ENCODE measurements at places on chromosomes 13 and 19.

- no peaks in the 10 kb centered on the region for H3K36me3 ChIP-seq
- H3K27me3 ChIP-seq: no peaks in the 10 kb centered on the region
- no peak overlapping the region for H3K4me3 ChIP-seq
- no peaks in the 10 kb centered on the region for H3K4me1 ChIP-seq
- DNase-seq: no peak
Observed at GRCh38 chr13:19178901-19179593, 2.6 kb downstream of the TUBA3C start.

DNA sequence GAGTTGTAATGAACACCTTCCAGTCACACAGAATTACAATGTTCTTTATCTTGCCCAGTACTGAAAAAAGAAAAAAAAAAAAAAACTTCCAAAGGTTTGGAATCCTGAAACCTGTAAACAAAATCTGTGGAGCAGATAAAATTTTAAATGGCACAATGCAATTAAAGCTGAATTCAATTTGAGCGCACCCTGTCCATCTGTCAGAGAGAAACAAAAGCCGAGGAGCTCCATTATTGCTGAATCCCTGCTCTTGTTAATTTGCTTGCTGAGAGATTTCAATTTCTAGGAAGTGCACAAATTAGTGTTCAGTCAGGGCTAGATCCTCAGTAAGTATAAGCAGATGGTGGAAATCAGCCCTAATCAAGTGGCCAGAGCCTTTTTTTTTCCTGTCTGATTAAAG lies 65.2 kb downstream of the DACH1 start:
- H3K4me1 ChIP-seq: no peaks in the 10 kb centered on the region
- H3K27ac ChIP-seq: no peak overlapping the region
- H3K36me3 ChIP-seq: no peaks in the 10 kb centered on the region

- no peaks in the 10 kb centered on the region for H3K36me3 ChIP-seq
- H3K4me1 ChIP-seq: peaks cover 22% of the 10 kb centered on the region
- H3K4me3 ChIP-seq: no peak overlapping the region
- DNase-seq: no peak
Observed at GRCh38 chr19:46862974-46863632, 2.3 kb downstream of the ARHGAP35 start.

- no peaks in the 10 kb centered on the region for H3K27me3 ChIP-seq
- no peak overlapping the region for H3K4me3 ChIP-seq
- DNase-seq: no peak
- peak overlapping the region; percentile 85 for H3K27ac ChIP-seq
Observed at GRCh38 chr13:23570921-23571315, 706 bp downstream of the TNFRSF19 start.

DNA sequence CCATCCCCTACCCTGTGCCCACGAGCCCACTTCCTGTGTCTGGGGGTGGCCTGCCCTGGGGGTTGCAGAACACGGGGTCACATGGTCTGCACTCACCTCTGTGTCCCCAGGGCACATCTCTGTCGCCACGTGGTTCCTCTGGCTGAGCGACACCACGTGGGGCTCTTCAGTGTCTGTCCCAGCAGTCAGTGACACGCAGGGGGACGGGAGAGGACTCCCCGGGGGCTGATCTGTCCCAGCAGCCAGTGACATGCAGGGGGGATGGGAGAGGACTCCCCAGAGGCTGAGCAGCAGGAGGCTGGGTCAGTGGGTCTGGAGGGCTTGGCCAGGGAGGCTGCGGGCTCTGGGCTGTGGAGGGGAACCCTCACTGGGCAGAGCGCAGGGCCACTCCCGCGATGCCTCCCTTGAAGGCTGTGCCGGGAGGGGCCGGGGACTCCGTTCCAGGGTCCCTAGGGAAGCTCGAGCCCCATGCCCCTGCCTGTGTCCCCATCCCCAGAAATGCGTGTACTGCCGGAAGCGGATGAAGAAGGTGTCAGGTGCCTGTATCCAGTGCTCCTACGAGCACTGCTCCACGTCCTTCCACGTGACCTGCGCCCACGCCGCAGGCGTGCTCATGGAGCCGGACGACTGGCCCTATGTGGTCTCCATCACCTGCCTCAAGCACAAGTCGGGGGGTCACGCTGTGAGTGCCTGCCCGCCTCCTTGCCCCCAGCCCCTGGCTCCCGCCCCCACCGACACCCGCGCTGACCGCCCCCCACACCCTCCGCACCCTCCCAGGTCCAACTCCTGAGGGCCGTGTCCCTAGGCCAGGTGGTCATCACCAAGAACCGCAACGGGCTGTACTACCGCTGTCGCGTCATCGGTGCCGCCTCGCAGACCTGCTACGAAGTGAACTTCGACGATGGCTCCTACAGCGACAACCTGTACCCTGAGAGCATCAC lies 174.8 kb downstream of the KDM4B start:
- no peaks in the 10 kb centered on the region for H3K27me3 ChIP-seq
- H3K27ac ChIP-seq: no peak overlapping the region
- no peak overlapping the region for H3K4me3 ChIP-seq
- DNase-seq: no peak
- H3K36me3 ChIP-seq: peaks cover 88% of the 10 kb centered on the region

DNA sequence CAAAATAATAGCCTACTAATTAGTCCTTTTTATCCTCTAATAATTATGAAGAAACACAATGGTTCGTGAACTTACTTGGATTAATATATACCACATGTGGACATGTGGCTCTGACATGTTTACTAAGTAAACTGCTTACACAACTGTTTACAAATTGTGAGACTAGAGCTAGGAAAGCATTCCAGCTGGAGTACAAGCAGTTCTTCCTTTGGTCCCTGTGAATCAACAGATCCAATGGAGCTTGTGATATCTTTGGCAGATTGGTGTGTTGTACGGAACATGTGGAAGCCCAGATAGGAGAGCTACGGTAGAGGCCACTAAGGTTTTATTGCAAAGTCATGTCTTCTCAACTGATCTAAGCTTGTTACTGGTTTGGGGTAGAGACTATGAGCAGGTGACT lies 145.5 kb upstream of the SPRY2 start:
- H3K4me3 ChIP-seq: no peak overlapping the region
- H3K4me1 ChIP-seq: no peaks in the 10 kb centered on the region
- H3K27ac ChIP-seq: no peak overlapping the region
- no peaks in the 10 kb centered on the region for H3K27me3 ChIP-seq
- H3K36me3 ChIP-seq: no peaks in the 10 kb centered on the region

DNA sequence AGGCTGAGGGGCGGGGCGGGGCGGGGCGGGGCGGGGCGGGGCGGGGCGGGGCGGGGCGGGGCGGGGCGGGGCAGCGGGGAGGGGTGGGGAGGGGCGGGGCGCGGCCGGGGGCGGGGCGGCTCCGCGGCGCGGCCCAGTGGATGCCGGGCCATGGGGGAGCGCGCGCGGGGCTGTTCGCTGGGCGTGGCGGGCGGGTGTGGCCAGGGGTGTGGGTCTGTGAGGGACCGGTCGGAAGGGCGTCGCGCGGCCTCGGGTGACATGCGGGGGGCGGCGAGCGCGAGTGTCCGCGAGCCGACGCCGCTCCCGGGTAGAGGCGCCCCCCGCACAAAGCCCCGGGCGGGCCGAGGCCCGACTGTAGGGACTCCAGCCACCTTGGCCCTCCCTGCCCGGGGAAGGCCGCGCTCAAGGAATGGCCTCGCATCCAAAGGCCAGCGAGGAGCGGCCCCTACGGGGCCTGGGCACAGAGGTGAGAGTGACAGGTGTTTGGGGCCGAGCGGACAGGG lies at the start of gene ZFP28:
Gene ZFP28, plus strand, starts transcription at position 188 of the 503 bp plus-strand sequence. Its CDS starts 71 bp downstream, at position 259.
- no peaks in the 10 kb centered on the region for H3K36me3 ChIP-seq
- peak within 1 kb of the TSS; percentile 84 for H3K27ac ChIP-seq
- H3K27me3 ChIP-seq: no peaks in the 10 kb centered on the region
- no peaks in the 10 kb centered on the region for H3K4me1 ChIP-seq

Data from trophoblast cell (in vitro differentiated cells and primary cell).